ENCODE measurements at places on chromosomes 5 and 9.

DNA sequence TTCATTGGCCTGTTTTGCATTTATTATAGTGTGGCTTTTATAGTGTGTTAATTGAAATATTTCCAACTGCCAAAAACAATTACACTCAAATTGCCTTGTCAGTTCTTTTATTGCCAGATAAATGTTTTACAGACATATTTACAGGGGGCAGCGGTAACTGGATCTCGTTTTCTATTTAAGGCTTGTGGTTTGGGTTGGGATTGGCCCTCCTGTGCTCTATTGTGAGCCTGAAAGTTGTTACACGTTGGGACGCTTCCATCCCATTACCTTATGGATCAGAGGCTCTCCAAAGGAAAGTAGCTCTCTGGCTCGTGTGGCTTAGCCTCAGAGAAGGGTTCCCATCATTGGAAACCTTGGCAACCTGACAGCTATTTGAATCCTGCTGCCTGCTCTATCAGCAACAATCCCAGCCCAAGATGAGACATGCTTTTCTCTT lies 20.8 kb downstream of the DNAI1 start:
- no peak for DNase-seq

DNA sequence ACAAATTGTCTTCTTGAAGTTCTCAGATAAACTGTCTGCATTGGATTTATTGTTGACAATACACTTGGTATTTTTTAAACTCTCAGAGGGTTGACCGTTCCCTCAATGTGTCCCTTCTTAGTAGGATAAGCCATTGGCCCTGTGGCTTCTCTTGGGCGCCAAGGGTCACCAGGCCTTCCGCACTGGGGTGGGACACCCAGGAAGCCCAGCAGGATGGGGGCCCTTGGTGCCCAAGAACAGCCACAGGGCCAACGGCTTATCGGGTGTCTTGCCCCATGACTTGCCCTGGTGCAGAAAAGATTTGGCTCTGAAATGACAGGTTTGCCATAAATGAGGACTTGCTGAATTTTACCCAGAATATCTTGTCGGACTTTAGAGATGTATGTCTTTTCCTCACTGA lies 375.0 kb downstream of the IRX2 start:
- DNase-seq = no peak

- no peak for DNase-seq
Observed at GRCh38 chr9:114921171-114921570, 9.2 kb downstream of the TNFSF8 start.

GRCh38 chr9:1207686-1208085 lies 157.5 kb downstream of the DMRT2 start:
- DNase-seq = no peak

- no peak for DNase-seq
Observed at GRCh38 chr9:135976944-135977343, 15.8 kb upstream of the UBAC1 start.

DNA sequence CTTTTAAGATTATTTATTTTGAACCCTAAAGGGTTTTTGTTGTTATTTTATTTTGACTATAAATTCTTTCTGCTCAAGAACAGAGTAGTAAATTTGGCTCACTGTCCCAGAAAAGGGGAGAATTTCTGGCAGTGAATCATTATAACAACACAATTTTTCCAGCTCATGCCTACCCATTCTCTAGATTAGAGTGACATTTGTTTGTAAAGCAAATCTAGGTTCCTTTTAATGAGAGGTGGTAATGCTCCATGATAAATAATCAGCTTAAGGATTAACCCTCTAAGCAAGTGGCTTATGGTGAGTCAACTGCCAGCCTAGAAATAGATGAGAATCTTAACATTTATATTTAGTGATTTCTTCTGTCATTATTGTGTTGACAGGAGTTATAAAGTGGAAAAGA lies 409.2 kb downstream of the NFIB start:
- no peak for DNase-seq

GRCh38 chr5:160083501-160083900 lies 35.7 kb downstream of the PWWP2A start:
- DNase-seq = no peak

DNA sequence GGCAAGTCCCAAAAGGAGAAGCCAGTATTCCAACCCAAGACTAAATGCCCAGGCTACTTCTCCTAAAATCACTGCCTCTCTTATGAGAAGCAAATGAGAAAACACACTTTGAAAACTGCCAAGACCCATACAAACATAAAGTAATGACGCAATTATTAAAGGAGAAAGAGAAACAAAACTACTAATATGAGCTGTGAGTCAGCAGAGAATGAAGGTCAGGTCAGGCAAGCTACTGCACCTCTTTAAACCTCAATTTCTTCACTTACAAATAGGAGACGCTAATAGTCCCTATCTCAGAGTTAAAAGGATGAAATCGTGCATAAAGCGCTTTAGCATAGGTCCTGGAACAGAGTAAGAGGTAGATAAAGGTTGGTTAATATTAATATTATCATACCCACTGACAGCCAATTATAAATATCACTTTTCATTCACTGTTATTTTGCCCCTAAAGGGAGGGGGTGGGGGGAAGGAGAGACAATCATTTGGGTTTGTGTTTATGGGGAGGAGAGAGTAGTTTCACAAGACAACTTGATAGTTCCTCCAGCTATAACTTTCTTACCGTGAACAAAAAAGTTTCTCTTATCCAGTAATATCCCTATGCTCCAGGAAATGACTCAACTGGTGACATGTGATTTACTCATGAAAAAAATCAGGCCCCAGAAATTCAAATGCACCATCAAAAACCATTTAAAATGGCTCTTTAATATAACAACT lies 3.6 kb downstream of the PSMB7 start:
- DNase-seq = no peak

DNA sequence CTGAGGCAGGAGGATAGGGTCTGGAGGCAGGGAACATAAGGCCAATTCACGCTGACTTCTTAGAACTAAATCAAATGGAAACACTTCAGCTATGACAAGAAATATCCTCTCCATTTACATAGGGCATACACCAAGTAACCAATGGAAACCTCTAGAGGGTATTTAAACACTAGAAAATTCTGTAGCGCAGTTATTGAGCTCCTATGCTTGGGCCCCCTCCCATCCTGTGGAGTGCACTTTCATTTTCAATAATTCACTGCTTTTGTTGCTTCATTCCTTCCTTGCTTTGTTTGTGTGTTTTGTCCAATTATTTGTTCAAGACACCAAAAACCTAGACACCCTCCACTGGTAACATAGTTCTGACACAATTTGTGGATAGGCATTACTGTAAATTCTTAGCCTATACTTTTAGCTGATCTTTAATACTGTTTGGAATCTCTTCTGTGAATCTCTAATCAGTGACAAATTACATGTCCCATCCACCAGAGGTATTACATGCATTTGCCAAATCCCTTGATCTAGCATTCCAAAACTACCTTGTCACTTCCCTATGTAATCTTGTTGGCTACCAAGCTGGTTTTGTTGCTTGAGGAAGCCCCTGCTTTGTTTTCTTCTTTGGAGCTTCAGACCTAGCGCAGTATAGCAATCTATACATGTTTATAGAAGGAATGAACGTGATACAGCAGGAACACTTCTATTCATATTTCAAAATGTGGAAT lies 61.6 kb downstream of the ST8SIA4 start:
- no peak for DNase-seq

DNA sequence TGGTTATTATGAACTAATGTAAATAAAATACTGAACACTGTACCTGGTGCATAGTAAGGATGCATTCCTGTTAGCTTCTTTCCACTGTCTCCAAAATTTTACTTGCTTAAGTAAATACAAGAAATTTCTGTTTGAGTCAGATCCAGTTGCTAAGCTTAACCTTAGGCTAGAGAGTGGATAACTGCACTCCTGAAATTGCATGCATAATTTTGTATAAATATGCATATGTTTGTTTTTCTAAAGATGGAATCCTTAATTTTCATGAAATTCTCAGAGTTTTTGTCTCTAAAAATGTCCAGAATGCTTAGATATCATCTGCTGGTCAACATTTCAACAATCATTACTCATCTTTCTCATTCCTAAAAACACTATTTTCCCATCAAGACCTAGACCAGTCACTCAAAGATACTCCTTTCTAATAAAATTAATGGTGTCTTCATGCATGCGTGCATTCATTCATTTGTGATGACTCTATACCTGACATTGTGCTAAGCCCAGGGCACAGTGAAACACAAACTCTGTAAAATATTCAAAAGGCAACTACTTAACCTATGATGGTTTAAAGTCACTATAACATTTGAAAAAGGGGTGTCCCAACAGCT lies 284.8 kb downstream of the SEC61B start:
- no peak for DNase-seq

DNA sequence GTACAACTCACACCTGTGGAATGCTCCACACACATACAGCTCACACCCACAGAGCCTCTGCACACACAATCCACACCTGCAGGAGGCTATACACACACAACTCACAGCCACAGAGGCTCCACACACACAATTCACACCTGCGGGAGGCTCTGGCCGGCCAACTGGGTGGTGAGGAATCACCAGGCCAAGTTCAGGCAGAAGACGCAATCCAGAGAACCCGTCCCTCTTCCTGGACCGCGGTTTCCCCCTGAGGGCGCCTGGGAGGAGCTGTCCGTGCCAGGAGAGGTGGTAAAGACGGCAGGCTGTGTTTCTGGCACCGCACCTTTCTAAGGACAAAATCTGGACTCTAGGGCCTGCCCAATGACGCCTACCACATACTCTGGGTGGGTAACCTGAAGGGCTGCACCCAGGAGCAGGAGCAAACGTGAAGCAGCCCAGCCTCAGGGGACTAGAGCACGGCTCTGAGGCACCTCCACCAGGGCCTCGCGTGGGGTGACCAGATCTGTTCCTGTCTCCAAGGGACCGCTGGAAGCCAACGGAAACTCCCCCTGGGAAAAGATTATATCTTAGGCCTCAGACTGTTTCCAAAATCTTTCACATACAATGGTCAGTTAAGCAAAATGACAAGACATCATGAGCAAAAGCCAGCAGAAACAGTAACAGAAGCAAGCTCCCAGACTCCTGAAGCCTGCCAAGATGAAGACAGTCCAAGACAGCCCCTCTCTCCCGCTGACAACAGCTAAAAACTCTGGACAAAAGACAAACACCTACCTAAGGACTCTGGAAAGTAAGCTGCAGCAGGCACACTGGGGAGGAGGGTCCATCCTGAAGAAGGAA lies 16.9 kb downstream of the CAMSAP1 start:
- no peak for DNase-seq

All from cortex of kidney (tissue), 1 donor.